ENCODE measurements at places on chromosomes 12 and 14. TPM values are rescaled to one million over a fixed set of nuclear protein-coding genes. Genes with fewer than 3 reads are reported as not detected.

The MMP17 gene
- 1.8 TPM for polyA plus RNA-seq

The MMP19 gene
- 0.76 TPM for polyA plus RNA-seq

The TAMALIN gene
- polyA plus RNA-seq: 7.4 TPM

The MANSC1 gene
- polyA plus RNA-seq: 13.7 TPM

The ASCL1 gene
- 0.02 TPM for polyA plus RNA-seq

The KLHL33 gene
- polyA plus RNA-seq: 0.07 TPM

The DACT1 gene
- polyA plus RNA-seq: 0.14 TPM

The ZDHHC22 gene
- polyA plus RNA-seq: not detected

The DNAJC22 gene
- 0.02 TPM for polyA plus RNA-seq

The TAS2R14 gene
- 0.94 TPM for polyA plus RNA-seq

The PYGL gene
- 35.5 TPM for polyA plus RNA-seq

The DIO2 gene
- polyA plus RNA-seq: 42.3 TPM

The OSBPL8 gene
- 9.3 TPM for polyA plus RNA-seq

The SOX5 gene
- 0.33 TPM for polyA plus RNA-seq

The PIANP gene
- polyA plus RNA-seq: 0.10 TPM

The PLCZ1 gene
- not detected for polyA plus RNA-seq

The TMEM233 gene
- 0.07 TPM for polyA plus RNA-seq

The ADCY4 gene
- polyA plus RNA-seq: 23.3 TPM

The RNASE3 gene
- 0.09 TPM for polyA plus RNA-seq

The DNAI7 gene
- polyA plus RNA-seq: 0.18 TPM

The NUP107 gene
- 13.6 TPM for polyA plus RNA-seq

The BHLHE41 gene
- polyA plus RNA-seq: 0.45 TPM

The SLC2A13 gene
- 0.84 TPM for polyA plus RNA-seq

The SLC10A1 gene
- not detected for polyA plus RNA-seq

The SCN8A gene
- polyA plus RNA-seq: 0.09 TPM

The KCNJ8 gene
- polyA plus RNA-seq: 2.8 TPM

The RTN1 gene
- 0.26 TPM for polyA plus RNA-seq

The PHETA1 gene
- 9.0 TPM for polyA plus RNA-seq

Data from esophagus (tissue), 2 donors.